ENCODE measurements at places on chromosomes 1 and 21.

- no peak for DNase-seq
These were observed 720.2 kb downstream of the LTN1 start for GRCh38 chr21:28272272-28272992.

DNA sequence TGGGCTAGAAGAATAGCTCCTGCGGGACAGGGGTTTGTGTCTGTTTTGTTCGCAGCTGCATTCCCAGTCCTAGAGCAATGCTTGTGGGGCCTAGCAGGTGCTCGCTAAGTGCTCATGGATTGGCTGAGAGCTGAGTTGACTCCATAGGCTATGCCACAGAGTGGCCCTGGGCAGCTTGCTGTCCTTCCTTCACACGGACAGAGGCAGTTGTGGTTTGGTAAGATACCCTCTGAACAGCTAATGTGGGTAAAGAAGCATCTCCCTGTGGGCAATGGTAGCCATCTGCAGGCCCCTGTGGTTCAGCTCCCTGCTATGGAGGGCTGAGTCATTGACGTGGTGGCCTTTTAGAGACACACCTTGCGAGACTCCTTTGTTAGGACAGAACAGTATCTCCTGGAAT is 23.5 kb upstream of the LBR start:
- no peak for DNase-seq

- DNase-seq: no peak
These were observed 275.2 kb downstream of the KAZN start for GRCh38 chr1:14873677-14874076.

DNA sequence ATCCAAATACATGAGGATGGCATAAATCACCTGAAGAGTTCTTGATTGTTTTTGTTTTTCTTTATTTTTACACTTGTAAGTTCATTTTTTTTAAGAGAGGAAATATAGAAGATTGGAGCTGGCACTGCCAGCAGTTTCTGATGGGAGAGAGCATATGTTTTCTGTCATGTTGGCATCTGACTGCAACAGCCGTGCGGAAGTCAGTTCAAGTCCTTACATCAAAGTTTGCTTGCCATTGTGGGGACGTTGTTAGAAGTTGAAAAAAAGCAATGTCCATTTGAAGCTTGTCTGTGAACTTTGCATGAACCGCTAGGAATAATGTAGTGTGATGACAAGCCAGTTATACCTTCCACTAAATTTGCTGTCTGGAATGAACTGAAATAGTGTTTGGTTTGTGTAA is 126.5 kb upstream of the USH2A start:
- no peak for DNase-seq
